ENCODE measurements at places on chromosomes 3 and 15. TPM values are rescaled to one million over a fixed set of nuclear protein-coding genes. Genes with fewer than 3 reads are reported as not detected.
A peak's percentile ranks its signal among the peaks of the same experiment; 100 is the strongest.

Gene STRIT1
- not detected for total RNA-seq

GRCh38 chr3:120182613-120183511 lies 88.6 kb upstream of the GSK3B start:
- no peaks in the 10 kb centered on the region for H3K36me3 ChIP-seq
- no peaks in the 10 kb centered on the region for H3K27me3 ChIP-seq
- no peak overlapping the region for H3K4me3 ChIP-seq
- no peaks in the 10 kb centered on the region for H3K4me1 ChIP-seq
- H3K27ac ChIP-seq: no peak overlapping the region
- no peak for DNase-seq

Gene GPD1L
- 14.4 TPM for total RNA-seq

DNA sequence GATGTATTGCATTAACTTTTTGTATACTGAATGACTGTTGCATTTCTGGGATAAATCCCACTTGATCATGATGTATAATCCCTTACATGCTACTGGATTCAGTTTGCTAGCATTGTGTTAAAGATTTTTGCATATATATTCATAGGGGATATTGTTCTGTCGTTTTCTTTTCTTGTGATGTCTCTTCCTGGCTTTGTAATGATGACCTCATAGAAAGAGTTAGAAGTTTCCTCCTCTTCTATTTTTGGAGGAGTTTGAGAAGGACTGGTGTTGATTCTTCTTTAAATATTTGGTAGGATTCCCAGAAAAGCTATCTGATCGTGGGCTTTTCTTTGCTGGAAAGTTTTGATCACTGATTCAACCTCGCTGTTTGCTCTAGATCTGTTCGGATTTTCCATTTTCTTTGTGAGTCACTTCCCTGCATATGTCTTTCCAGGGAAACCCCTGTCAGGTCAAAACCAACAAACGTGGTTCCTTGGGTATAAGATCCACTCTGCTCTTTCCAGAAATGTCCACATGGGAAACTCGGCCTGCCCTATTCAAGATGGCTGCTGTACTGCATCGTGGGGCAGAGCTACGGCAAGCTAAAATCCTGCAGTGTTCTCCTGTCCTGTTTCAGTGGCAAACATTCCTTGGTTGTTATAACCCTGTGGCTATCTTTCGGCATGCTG lies 120.4 kb downstream of the GABRG3 start:
- no peak for DNase-seq
- H3K4me3 ChIP-seq: no peak overlapping the region
- H3K27me3 ChIP-seq: no peaks in the 10 kb centered on the region
- H3K4me1 ChIP-seq: no peaks in the 10 kb centered on the region
- H3K36me3 ChIP-seq: no peaks in the 10 kb centered on the region

- DNase-seq: no peak
- no peak overlapping the region for H3K27ac ChIP-seq
- H3K27me3 ChIP-seq: no peaks in the 10 kb centered on the region
- no peaks in the 10 kb centered on the region for H3K36me3 ChIP-seq
Measured at GRCh38 chr3:43213631-43214030, 72.7 kb upstream of the SNRK start.

Gene ASB14
- total RNA-seq: not detected

DNA sequence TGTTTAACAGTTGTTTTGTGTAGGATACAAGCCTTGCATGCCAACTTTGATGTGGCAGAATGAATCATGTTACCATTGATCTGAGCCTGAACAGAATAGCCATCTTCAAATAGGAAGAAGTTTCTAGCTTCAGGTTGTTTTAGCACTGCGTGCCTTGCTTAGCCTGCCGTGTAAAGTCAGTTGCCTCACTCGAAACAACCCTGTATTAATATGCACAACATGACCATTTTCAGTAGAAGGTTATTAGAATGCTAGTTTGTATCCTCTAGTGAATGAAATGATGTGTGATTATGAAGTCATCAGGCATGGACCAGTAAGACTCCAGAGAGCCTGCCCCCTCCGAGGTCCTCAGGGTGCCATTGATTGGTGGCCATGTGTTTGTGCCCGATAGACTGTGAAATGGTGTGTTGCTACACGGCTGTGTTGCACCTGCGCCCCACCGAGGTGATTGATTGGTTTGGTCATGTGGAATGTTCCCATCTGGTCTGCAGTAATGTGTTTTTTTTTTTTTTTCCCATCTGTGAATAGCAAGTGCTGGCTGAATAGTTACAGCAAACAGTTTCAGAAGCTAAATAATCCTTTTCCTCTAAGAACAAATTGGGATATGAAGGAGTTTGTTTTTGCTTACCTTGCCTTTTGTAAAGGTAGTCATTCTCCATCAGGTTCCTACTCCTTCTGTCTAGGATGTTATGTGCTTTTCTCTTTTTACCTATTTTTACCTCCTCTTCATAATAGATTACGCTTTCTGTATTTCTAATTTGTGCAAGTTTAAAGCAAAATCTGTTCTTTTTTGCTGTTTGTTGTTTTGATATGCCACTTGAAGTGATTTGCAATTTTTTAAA lies 214.9 kb downstream of the TCF12 start:
- H3K27me3 ChIP-seq: no peaks in the 10 kb centered on the region
- DNase-seq: peak; percentile 6
- peaks cover 55% of the 10 kb centered on the region for H3K4me1 ChIP-seq
- peak overlapping the region; percentile 72 for H3K27ac ChIP-seq
- H3K4me3 ChIP-seq: no peak overlapping the region

- H3K27me3 ChIP-seq: no peaks in the 10 kb centered on the region
- no peaks in the 10 kb centered on the region for H3K36me3 ChIP-seq
- H3K27ac ChIP-seq: no peak overlapping the region
- no peak overlapping the region for H3K4me3 ChIP-seq
Measured at GRCh38 chr15:48427479-48427878, 96.2 kb downstream of the DUT start.

Gene WNT5A
- total RNA-seq: not detected

DNA sequence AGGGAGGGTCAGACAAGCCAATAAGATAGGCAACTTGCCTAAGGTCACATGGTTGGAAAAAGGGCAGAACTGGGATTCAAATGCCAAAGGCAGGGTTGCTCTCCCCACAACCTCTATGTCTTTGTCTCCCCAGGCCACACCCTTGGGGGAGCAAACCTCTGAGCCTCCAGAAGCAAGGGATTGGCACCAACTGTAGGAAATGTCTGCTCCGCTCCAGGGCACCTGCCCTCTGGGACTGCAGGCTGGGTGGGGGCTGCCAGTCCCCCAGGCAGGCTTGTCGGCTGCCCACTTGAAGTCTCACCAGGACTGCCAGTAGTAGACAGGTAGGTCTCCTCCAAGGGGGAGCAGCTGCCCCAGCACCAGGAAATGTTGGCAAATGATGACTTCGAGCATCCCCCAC lies 2.0 kb downstream of the FAM3D start:
- no peaks in the 10 kb centered on the region for H3K27me3 ChIP-seq
- H3K27ac ChIP-seq: no peak overlapping the region
- no peak for DNase-seq
- no peaks in the 10 kb centered on the region for H3K36me3 ChIP-seq
- H3K4me3 ChIP-seq: no peak overlapping the region

Gene FAM81A
- total RNA-seq: 1.6 TPM

GRCh38 chr3:30708472-30708871 lies 102.1 kb downstream of the TGFBR2 start:
- H3K36me3 ChIP-seq: peaks cover 32% of the 10 kb centered on the region
- no peak overlapping the region for H3K4me3 ChIP-seq
- peaks cover 32% of the 10 kb centered on the region for H3K4me1 ChIP-seq

Gene KCNAB1
- total RNA-seq: not detected

GRCh38 chr3:122598151-122598550 lies 20.7 kb downstream of the PARP15 start:
- no peak overlapping the region for H3K4me3 ChIP-seq
- DNase-seq: no peak
- H3K27me3 ChIP-seq: no peaks in the 10 kb centered on the region
- H3K4me1 ChIP-seq: peaks cover 7% of the 10 kb centered on the region
